Activated CD8-positive, alpha-beta T cell treated with anti-CD3 and anti-CD28 coated beads, Interleukin-2, amount 10 ng/mL, durations not matched to agents 7 days and 5 days (primary cell): ENCODE measurements at places on chromosomes 3 and 15.

GRCh38 chr15:71375934-71376333 lies 260.7 kb downstream of the THSD4 start:
- DNase-seq, result no peak

- no peak for DNase-seq
These were observed 13.4 kb downstream of the FHIT start for GRCh38 chr3:61237858-61238257.

DNA sequence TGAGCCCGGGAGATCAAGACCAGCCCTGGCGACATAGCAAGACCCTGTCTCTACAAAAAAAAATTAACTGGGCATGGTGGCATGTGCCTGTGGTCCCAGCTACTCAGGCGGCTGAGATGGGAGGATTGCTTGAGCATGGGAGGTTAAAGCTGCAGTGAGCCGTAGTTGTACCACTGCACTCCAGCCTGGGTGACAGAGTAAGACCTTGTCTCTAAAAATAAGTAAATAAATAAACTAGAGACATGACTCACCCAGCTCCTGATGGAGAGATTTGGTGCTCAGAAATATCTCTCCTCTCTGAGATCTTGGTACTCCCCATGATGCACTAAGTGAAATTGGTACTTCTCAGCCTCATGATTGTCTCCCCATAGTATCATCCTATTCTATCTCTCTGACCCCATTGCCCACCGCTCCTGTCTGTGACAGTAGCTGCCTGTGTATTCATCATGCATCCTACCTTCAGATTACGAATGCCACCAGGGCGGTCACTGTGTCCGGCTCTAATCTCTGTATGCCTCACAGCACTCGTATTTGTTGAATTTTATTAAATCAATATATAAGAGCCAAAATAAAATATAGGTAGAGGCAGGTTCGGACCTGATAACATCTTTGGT lies 50.9 kb downstream of the ABHD2 start:
- DNase-seq, result no peak

GRCh38 chr15:90456236-90456635 lies 68.2 kb downstream of the IQGAP1 start:
- DNase-seq, result no peak
